ENCODE measurements at places on chromosomes 3 and 15.

GRCh38 chr3:133896002-133896761 lies 500 bp upstream of the RAB6B start:
- no peak for DNase-seq

DNA sequence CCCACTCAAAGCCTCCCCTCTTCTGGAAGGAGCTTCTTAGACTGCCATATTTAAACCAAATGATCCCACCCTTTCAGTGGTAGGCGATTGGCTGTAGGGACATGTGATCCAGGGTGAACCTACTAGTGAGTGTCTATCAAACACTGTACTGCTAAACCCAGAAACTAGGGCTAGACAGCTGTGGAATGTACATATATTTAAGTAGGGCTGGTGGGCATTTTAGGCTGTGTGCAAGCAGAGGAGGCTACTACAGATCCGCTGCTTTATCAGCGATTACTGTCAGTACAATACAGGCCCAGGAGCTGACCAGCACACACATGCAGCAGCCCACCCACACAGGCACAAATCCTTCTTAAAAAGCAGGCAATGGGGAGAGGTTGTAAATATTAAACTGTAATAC lies 15.4 kb upstream of the LARP6 start:
- no peak for DNase-seq

DNA sequence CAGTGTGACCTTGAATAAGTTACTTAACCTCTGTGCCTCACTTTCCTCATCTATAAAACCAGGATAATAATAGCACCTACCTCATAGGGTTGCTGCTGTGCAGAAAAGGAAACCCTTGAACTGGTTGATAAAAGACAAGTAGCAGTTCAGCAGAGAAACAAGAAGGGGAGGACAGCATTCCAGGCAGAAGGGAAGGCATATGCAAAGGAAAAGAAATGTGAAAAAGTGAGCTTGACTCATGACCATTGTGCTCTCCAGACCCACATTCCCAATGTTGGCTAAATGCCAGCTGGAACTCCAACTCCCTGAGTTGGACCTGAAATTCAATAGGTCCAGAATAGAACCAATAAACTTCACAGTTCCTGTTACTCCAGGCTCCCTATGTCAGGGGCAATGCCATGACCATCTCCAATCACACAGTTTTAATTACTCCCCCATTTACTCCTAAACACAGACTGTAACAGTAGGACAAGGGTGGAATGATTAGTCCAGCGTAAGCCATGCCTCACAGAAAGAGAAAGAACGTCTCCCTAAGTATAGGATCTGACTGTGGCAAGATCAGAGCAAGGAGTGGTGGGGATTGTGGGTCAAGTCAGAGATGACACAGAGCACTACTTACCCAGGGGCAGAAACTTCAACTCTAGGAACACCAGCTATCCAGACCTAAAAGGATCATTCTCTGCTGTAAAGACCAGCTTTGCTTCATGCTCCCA lies 26.9 kb downstream of the PRKAR2A start:
- DNase-seq, result no peak

DNA sequence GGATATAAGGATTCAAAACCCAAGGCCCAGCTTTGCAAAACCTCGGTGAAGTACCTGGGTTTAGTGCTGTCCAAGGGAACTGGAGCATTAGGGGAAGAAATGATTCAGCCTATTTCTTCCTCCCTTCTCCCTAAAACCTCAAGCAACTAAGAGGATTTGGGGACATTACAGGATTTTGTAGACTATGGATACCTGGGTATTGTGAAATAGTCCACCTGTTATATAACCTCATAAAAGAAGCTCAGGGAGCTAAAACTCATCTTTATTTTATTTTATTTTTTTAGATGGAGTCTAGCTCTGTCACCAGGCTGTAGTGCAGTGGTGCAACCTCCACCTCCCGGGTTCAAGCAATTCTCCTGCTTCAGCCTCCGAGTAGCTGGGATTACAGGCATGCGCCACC lies 8.7 kb upstream of the SMCO1 start:
- DNase-seq, result no peak

GRCh38 chr15:71456811-71457210 lies 341.5 kb downstream of the THSD4 start:
- no peak for DNase-seq

DNA sequence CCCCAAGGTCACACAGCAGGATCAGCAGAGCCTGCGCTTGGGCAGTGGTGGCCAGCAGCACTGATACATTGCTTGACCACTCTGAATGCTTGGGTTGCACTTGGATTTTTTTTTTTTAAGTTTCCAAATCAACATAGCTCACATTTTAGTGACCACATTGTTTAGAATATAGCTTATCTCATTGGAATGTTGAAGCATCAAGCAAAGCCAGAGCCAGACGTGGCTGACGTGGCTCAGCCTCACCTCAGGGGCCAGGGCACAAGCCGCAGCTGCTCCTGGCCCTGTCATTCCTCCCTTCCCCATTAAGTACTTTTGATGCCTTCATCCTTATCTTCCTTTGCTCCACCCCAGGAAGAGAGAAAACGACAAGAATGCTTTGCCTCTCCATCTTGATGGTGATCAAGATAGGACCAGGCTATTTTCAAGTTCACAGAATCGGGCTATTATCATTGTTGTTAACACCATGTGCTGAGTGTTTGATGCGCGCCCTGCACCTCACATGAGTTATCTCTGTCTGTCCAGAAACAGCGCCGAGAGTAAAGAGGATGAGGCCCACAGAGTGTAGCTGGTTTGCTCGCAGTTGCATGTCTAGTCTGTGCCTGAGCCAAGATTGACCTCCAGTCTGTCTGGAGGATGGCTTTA lies 75.8 kb downstream of the AAGAB start:
- no peak for DNase-seq

GRCh38 chr15:38202361-38202760 lies 50.3 kb upstream of the SPRED1 start:
- DNase-seq, result no peak

GRCh38 chr3:13466781-13467180 lies 13.3 kb upstream of the HDAC11 start:
- DNase-seq, result no peak

- DNase-seq, result no peak
Observed at GRCh38 chr3:46674031-46674845, 19.2 kb downstream of the ALS2CL start.

DNA sequence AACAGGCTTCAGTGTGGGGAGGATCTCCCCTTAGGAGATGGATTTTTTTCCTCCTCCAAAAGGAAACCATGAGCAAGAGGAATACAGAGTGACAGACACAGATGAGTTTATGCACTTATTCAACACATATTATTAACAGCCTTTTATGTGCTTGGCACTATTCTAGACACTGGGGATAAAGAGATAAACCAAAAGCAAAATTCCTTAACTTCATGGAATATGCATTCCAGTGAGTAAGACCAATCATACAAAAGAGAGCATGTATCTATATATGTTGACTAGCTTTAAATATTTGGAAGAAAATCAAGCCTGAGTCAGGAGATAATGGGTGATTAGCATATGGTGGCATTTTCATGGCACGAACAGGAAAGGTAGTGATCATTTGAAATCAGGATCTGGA lies 284.4 kb upstream of the RASGRP1 start:
- DNase-seq, result no peak

DNA sequence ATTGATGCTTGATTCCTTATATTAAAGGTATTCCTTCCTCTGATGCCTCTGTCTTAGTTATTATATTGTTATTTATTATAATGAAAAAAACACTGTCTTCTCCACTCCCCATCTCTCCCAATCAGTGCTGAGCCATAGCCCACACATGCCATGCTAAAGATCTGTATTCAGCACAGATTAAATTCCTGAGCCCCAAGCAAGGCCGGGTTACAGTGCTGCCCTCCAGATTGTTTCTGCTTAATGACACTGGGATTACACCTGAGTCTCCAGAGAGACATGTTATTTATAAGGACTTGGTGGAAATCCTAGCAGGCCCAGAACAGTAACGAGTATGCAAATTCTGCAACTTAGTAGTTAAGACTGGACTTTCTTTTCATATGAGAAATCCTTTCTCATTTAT lies 305.9 kb upstream of the UMPS start:
- no peak for DNase-seq

DNA sequence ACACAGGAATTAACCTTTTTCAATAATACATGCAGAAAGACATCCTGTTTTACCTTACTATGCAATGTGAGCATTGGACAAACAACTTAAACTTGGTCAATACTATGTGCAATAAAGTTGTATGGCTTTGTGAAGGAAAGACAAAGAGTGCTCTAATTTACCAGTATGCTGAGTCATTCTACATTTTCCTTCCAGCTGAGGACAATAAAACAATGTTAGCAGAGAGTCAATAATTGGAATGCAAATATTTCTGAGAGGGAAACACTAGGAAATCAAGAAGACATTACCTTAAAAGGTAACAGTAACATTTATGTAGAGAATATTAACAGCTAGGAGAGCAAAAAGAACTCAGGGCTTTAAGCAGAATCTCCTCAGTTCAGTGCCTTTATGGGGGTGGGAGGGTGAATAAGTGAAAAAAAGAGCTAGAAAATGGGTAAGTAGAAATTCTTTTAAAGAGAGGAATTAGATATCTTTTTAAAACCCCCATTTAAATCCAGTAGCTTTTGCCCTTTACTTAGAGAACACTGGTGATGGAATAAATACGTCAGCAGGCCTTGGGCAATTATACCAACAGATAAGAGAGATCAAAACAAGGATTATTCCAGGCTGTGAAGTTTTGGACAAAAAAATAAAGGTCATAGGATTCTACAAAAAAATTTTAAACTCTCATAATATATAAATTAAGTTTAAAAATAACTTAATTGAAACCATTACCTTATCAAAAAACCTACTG lies 11.6 kb upstream of the HGD start:
- no peak for DNase-seq

- DNase-seq, result no peak
Observed at GRCh38 chr3:72437661-72438406, 410.4 kb downstream of the SHQ1 start.

GRCh38 chr3:108041253-108041652 lies 49.6 kb downstream of the CD47 start:
- DNase-seq, result no peak

All from posterior cingulate gyrus (tissue), 11 donors.